ENCODE measurements at places on chromosomes 2 and 18.
A peak's percentile ranks its signal among the peaks of the same experiment; 100 is the strongest.

DNA sequence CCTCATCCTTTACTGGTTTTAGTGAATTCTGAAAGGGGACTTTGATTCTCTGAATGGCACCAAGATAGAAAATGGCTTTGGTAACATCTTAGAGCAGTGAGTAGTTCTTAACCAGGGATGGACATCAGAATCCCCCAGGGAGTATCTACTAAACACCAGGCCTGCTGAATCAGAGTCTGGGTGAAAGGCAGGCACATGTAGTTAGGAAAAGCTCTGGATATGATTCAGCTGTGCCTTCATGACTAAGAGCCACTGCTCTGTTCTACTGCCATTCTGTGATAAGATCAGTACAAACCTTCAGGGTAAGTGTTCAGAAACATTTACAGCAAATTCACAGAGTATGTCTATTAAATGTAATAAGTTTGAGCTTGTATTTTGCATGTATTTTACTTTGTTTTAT is 46.2 kb upstream of the B3GNT2 start:
- DNase-seq = peak; percentile 45

DNA sequence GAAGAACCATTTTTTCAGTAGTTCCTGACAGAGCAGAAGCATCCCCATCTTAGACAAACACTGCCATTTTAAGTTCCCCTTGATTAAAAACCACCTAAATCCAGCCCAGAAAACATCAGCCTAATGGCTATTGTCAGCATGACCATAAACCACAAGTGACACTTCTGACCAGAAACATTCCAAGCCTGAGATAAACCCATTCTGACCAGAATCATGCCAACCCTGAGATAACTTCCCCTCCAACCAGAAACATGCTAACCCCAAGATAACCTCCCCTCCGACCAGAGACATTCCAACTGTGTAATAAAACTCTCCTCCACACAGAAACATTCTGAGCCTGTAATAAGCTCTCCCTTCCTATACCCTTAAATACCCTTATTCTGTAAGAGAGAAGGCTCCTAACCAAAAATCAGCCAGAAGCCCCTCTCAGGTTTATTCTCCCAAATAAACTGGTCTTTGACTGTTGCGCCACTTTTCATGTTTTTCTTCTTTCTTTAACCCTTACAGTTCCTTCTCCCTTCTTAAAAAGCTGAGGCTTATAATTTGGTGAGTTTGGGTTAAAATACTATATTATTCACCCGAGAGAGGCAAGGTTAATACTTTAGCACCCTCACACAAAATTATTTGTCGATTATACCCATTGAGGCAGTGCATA is 149.7 kb downstream of the HNMT start:
- no peak for DNase-seq

GRCh38 chr18:63924551-63924950 is 16.8 kb downstream of the SERPINB10 start:
- DNase-seq = no peak

- no peak for DNase-seq
Observed at GRCh38 chr18:35088921-35089320, 47.7 kb downstream of the MAPRE2 start.

- no peak for DNase-seq
Observed at GRCh38 chr2:42199626-42200025, 30.5 kb downstream of the EML4 start.

DNA sequence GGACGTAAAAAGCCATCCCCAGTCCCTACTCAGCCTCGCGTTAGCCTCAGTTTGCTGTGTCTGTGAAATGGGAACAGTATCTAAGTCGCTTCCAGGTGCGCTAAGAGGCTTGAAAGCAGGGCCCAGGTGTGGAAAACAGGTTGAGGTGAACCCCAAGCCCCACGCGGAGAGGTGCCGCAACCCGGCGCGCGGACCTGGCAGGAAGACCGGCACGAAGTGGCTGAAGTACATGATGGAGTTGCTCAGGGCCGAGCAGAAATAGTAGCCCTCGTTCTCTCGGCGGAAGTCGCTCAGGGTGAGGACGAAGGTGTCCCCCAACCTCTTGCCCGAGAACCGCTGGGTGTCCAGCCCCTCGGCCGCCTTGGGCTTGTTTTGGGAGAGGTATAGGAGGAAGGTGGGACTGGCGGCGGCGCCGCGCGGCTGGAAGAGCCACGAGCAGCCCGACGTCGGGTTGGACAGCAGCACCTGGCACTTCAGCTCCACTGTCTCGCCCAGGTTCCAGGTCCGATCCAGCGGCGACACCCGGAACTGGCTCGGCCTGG is 508 bp downstream of the CD8A start:
- DNase-seq = no peak

- DNase-seq = no peak
Observed at GRCh38 chr2:237682151-237682550, 54.8 kb downstream of the LRRFIP1 start.

DNA sequence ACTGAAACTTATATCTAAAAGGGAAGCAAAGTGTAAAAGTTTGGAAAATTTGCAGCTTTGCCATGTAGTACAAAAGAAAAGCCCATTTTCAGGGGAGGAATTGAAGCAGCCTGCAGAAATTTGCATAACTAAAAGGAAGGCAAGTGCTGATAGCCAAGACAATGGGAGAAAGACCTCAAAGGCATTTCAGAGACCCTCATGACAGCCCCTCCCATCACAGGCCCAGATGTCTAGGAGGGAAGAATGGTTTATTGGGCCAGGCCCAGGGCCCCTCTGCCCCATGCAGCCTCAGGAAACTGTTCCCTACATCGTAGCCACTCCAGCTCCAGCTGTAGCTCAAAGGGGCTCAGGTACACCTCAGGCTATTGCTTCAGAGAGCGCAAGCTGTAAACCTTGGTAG is 14.4 kb upstream of the WDR75 start:
- DNase-seq = no peak

- DNase-seq = no peak
Observed at GRCh38 chr2:8786463-8786862, 51.0 kb downstream of the KIDINS220 start.

DNA sequence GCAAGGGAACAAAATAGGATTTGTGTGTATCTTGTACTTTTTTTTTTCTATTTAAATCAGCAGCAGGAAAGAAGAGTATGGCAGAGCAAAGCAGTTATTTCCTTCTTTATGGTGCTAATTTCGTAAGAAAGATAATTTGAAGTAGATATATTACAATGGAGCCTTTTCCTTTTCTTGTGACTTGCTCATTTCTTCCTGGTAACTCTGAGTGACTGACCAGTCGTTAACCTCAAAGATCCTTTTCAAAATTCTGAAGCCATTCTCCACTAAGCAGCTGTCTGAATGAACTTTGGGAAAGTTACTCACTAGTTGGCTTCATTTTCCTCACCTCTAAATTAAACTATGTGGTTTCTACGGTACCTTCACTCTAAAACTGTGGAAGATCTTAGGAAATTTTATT is 24.6 kb downstream of the AFTPH start:
- no peak for DNase-seq

GRCh38 chr2:273333-273732 is 8.6 kb downstream of the ACP1 start:
- no peak for DNase-seq

GRCh38 chr2:232928551-232929302 is 58.7 kb downstream of the SNORC start:
- no peak for DNase-seq

GRCh38 chr2:189613650-189614420 is 33.2 kb upstream of the SLC40A1 start:
- DNase-seq = peak; percentile 35

- peak; percentile 45 for DNase-seq
Observed at GRCh38 chr2:224086226-224086914, 47.3 kb upstream of the SERPINE2 start.

DNA sequence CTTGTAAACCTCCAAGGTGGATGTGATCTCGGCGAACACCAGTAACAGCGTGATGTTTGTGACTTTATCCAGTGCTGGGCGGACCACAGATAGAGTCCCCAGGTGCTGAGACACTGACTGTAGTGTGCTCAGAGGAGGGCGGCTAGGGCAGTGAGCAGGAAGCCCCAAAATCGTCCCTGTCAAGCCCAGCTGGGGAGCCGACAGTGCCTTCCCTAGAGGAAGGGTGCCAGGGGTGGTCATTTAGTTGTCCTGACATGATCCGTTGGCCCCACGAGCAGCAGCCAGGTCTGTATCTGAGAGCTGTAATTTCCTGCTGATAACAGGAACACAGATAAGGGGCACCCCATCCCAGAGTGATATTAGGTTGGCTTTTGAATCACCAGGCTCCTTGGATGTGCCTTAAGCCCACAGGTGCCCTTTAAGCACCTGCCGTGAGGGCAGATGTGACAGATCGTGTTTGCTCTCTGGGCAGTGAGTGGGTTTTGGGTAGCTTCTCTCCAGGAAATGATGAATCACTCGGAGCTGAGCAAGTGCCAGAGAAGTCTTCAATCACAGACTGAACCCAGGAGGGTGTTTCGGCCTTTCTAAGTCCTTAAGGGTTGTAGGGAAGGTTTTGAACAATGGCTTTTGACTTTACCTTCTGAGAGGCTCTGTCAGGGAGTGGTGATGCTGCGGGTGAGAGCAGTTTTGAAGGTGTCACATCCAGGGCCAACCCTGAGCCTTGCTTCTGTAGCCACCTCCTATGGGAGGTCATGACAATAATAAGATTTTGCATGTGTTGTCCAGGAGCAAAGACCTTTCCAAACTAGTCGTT is 7.7 kb downstream of the LPIN1 start:
- DNase-seq = peak; percentile 38

DNA sequence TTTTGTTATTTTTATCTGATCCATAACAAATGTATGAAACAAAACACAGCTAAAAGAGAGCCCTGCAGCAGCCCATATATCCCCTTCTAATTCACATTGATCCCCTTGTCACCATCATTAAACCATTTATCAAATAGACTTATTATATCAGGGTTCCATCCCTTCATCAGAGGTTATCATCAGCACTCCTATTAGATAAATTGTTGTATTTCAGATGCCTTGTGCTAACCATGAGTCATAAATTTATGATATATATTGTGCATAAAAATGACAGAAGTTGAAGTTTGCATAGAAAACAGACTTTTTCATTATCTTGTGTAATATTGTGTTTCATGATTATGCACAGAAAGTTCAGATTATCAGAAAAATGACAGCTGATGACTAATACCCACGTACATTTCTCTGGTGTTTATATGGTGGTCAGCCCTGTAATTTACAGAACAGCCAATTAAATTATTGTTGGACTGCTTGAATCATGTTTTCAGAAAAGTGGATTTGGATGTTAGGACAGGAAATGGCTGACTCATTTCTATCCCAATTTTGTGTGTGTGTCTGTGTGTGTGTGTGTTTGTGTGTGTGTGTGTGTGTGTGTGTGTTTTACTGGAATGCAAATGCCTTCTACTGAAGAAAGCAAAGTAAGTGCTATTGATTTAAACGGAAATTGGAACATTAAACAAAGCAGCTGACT is 80.9 kb downstream of the PPP1R1C start:
- no peak for DNase-seq

- DNase-seq = no peak
Observed at GRCh38 chr18:24546307-24546706, 85.9 kb downstream of the HRH4 start.

DNA sequence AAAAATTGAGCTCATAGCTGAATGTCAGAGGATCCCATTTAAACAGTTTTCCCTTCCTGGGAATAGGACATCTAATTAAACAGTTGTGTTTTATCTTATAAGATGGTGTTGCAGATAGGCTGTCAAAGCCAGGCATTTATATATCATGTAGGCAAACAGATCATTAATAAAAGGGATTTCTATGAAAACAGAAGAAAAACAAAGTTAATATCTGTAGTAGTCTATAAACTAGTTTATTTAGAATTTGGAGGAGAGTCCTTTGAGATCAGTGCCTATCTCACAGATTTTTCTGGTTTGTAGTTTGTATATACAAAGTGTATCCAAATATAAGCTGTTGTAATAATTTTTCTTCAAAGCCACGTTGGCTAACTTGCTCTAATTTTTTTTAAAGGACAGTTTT is 1738.2 kb upstream of the PIK3C3 start:
- no peak for DNase-seq

DNA sequence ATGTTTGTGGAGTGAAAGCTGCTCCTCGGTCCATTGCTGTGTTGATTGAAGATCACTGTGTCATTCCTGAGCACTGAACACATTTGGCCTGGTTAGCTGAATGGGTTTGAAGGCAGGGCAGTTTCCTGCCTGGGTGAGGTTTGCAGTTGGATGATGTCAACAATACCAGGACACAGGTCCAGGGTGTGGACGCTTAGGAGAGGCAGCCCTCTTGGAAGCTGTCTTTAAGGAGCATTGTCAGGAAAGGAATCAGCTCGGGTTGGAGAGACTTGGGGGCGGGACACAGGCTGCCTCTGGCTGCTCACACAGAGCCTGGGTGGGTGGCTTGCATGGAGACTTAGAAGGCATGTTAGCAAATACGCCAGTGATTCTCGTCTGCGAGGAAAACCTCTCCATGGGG is 237.7 kb downstream of the SEPTIN10 start:
- DNase-seq = no peak

GRCh38 chr2:189854187-189854586 is 69.9 kb downstream of the PMS1 start:
- no peak for DNase-seq

GRCh38 chr2:53484531-53484930 is 283.1 kb upstream of the CHAC2 start:
- no peak for DNase-seq

- DNase-seq = peak; percentile 26
Observed at GRCh38 chr2:181178823-181179412, 198.5 kb downstream of the UBE2E3 start.

DNA sequence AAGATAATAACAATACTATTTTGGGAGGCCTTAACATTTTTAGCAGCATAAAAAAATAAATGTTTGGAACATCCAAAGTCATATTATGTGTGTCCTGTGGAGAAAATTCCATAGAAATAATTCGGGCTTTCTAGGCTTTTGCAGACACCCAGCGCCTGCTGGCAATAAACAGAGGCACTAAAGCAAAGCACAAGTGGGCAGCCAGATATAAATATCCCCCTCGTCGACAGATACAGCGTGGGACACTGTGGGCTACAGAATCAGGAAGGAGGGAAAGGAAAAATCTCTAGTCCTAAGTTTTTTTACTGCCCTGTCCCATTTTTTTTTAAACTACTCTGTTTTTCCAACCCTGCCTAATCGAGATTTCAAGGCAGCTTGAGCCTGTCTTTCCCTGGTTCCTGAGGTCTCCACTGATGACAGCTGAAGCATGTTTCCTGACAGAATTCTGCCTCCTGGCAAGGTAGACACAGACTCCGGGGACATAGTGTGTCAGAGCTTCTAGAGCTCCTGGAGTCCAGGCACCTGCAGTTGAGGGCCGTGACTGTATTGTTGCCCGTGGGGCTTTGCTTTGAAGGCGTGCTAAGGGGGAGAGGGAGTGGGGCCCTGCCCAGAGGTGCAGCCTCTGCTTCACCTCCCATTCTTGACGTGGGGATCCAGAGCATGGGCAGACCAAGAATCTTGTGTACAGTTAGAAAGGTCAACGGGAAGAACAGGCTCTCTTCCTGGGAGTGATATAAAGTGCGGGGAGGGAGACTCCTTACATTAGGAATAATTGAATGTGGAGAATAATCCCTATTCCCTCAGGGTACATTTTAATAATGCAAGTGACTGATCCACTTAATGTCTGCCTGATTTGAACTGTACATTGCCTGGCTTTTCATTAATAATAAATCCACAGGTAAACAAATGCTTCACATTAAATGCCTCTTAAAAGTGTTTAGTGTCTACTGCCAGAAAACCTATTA is 232.3 kb downstream of the DCC start:
- no peak for DNase-seq

All from ACHN (cell line).